ENCODE measurements at places on chromosomes 2 and 18.

DNA sequence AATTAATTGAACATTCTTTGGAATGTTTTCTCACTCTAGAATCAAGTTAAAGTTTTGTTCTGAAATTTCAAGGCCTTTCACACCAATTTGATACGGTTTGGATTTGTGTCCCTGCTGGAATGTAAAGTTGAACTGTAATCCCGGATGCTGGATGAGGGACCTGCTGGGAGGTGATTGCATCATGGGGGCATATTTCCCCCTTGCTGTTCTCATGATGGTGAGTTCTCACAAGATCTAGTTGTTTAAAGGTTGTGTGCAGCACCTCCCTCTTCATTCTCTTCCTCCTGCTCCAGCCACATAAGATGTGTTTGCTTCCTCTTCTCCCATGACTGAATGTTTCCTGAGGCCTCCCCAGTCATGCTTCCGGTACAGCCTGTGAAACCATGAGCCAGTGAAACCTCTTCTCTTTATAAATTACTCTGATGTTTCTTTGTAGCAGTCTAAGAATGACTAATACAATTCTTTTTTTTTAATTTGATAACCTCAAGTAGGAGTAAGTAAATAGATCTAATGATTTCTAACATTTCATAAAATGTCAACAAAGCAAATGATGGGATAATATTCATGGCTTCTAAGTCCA lies 144.2 kb upstream of the CDH7 start:
- no peak for DNase-seq

DNA sequence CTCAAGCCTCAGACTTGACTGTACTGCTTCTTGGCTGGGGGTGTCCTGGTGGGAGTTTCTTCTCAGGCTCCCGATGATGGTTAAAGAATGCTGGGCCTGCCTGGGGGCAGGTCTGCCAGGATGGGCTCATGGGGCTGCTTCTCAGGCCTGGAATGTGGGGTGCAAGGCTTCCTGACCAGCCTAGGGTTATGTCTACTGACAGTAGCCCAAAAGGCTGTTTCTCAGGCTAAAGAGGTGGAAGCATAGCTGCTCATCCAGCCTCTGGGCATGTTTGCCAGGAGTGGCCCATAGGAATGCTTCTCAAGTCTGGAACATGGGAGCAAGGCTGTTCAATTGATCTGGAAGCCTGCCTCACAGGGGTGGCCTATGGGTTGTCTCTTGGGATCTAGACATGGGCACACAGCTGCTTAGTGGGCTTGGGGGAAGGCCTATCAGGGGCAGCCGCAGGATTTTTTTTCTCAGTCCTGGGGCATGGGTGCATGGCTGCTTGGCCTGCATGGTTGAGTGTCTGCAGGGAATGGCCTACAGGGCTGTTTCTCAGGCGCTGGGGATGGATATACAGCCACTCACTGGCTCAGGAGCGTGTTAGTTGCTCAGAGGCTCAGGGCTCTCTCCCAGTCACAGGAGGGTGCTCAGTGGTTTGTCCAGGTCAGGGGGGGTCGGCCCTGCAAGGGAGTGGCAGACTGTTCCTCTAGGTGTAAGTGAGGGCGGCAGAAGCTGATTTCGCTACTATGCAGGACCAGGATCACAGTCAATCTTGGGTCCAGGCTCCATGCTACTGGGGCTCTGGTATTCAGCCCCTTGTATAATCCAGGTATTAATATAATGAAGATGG lies 617.3 kb upstream of the REG3G start:
- DNase-seq: no peak

DNA sequence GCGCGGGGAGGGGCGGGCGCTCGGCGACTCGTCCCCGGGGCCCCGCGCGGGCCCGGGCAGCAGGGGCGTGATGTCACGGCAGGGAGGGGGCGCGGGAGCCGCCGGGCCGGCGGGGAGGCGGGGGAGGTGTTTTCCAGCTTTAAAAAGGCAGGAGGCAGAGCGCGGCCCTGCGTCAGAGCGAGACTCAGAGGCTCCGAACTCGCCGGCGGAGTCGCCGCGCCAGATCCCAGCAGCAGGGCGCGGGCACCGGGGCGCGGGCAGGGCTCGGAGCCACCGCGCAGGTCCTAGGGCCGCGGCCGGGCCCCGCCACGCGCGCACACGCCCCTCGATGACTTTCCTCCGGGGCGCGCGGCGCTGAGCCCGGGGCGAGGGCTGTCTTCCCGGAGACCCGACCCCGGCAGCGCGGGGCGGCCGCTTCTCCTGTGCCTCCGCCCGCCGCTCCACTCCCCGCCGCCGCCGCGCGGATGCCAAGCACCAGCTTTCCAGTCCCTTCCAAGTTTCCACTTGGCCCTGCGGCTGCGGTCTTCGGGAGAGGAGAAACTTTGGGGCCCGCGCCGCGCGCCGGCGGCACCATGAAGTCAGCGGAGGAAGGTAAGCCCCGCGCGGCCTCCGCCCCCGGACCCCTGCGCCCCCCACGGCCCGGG lies at the start of gene NFATC1:
TSS of gene NFATC1 (plus strand) at position 170 of the 644 bp plus-strand sequence. CDS start at position 465, 295 bp downstream.
- DNase-seq: peak; percentile 67

DNA sequence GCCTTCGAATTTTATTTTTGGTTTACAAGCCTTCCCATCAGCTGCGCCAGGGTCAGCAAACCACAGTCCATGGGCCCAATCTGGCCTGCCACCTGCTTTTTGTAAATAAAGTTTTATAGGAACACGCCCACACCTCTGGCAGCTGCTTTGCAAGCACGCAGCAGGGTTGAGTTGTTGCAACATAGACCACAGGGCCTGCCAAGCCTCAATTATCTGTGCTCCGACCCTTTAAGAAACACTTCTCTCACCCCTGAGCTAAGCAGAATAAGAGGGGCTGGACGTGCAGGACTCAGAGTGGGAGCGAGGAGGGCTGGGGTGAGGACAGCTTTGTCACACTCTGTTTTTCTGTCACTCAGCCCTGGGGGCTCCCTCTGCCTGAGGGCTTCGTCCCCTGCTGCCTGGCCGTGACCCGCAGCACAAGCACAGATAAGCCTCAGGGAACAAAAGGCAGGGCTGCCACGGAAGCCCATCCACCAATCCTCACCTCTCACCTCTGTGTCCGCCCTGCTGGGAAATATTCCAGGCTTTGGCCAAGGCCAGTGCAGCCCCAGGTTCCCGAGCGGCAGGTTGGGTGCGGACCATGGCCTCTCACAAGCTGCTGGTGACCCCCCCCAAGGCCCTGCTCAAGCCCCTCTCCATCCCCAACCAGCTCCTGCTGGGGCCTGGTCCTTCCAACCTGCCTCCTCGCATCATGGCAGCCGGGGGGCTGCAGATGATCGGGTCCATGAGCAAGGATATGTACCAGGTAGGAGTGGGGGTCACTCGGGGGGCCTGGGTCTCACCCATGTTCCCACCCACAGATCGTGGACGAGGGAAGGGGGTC lies at the start of gene AGXT:
TSS of gene AGXT (plus strand) at position 539 of the 823 bp plus-strand sequence. CDS start at position 581, 42 bp downstream.
- DNase-seq: peak; percentile 10

GRCh38 chr2:26941486-26941885 lies 29.0 kb upstream of the MAPRE3 start:
- DNase-seq: no peak

- DNase-seq: peak; percentile 22
Measured at GRCh38 chr2:109690822-109691541, 76.8 kb downstream of the SOWAHC start.

DNA sequence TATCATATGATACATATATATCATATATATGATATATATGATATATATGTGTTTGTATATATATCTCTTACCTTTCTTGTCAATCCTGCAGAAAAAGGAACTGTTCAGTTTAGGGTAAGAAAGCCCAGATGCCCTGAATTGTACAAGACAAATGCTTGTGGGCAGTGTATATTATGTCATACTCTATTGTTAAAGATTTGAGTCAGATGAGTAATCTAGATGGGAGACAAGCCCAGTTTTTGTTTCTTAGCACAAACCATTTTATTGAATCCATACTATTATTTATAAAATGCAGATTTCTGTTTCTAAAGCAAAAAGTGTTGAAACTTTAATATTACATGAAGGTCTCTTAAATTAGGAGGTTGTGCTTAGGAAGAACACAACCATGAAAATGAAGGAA lies 90.6 kb downstream of the VRK2 start:
- DNase-seq: peak; percentile 68

- DNase-seq: no peak
Measured at GRCh38 chr2:23106242-23106785, 278.7 kb upstream of the KLHL29 start.

GRCh38 chr2:150212722-150213171 lies 274.7 kb downstream of the RND3 start:
- peak; percentile 77 for DNase-seq

- DNase-seq: peak; percentile 100
Measured at GRCh38 chr2:43293744-43294695, 67.6 kb upstream of the ZFP36L2 start.

DNA sequence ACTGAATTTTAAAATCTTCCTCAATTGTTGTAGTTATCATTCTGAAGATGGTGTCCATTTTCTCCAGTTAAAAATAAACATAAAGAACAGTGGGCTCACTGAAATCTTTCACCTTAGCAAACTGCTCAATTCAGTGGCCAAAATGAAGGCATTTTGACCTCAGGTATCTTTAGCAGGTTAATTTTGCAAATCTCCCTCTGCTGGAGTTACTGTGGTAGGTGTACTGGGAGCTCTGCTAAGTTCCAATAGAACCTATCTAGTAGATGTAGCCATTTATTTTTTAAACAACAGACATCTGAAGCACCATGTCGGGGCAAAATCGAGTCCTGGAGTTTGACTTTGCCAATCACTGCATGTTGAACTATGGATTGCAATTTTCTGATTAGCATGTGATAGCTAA lies 177.1 kb downstream of the IRS1 start:
- no peak for DNase-seq

DNA sequence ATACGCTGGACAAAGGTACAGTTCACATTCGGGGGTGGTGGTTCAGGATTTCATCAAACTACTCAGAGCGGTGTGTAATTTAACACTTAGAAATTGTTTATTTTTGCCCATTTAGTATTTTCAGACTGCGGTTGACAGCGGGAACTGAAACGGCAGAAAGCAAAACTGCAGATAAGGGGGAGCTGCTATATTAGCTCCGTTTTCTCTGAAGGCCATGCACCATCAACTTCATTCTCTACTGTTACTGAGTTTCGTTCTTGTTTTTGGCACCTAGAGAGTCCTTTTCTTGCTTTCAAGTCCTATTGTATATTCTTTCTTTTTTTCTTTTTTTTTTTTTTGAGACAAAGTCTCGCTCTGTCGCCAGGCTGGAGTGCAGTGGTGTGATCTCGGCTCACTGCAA lies 121.5 kb upstream of the SP3 start:
- no peak for DNase-seq

- DNase-seq: no peak
Measured at GRCh38 chr2:10742666-10743065, 21.2 kb downstream of the ATP6V1C2 start.

DNA sequence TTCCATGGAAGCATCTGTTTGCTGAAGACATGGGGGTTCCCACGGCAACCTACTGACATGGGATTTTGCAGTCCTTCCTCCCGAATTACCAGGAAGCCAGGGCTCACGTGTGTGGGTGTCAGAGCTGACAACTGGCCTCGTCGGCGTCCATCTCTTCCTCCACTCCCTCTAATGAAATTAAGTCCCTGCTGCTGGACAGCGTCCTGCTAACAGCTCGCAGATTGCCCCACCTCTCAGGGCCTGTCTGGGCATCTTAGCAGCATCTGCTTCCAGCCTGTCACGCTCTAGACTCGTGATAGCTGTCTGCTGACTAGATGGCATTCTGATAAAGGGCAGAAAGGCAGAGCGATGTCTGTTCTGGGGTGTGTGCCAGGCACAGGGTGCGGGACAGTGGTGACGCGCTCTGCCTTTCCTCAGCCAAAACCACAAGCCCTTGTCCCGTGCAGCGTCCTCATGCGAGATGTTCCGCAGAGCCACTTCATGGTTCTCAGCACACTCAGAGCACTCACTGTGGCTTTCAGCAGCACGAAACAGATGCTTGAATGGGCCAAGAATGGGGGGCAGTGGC lies 161.1 kb downstream of the ARL4C start:
- peak; percentile 72 for DNase-seq

- DNase-seq: peak; percentile 30
Measured at GRCh38 chr2:178484245-178485041, 4.2 kb downstream of the PLEKHA3 start.

DNA sequence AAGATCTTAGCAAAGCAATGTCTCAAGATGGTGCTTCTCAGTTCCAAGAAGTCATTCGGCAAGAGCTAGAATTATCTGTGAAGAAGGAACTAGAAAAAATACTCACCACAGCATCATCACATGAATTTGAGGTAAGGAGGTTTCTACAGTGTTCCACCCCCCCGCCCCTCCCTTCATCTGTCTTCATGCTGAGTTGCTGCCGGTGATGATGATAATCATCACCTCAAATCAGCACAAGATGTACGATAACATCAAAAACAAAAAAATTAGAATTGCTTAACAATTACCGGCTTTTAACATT lies 14.6 kb downstream of the UGP2 start:
- DNase-seq: no peak

GRCh38 chr2:102368461-102369109 lies 13.0 kb downstream of the IL18R1 start:
- DNase-seq: no peak

- DNase-seq: no peak
Measured at GRCh38 chr18:58095222-58095621, 51.2 kb downstream of the NEDD4L start.

- DNase-seq: no peak
Measured at GRCh38 chr2:111194835-111195621, 74.3 kb downstream of the BCL2L11 start.

- peak; percentile 36 for DNase-seq
Measured at GRCh38 chr2:43073401-43073825, 153.0 kb downstream of the ZFP36L2 start.

DNA sequence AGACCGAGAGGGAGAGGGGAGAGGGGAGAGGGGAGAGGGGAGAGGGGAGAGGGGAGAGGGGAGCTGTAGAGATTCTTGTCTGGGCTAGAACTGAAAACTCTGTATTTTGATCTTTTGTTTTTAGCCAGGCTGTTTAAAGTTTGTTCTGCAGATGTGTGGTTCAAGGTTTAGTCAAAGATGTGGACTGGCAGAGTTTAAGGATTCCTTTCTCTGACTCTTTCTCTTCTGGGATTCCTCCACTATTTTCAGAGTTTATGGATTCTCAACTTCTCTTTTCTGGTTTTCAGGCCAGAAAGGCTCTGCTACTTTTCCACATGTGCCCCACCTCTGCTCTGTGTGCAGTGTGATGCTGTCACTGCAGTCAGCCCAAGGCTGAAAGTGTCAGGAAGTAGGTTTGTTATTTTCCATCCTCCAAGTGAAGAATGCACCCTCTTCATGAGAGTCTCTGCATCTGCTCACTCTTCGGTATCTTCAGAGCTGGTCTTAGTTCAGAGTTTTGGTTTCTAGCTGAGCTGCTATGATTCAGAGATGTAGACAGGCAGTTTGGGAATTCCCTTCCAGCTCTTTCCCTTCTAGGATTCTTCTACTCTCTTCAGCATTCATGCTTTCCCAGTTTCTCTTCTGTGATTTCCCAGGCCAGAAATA lies 130.9 kb upstream of the SMAD7 start:
- DNase-seq: peak; percentile 44

GRCh38 chr2:27989149-27989548 lies 98.6 kb downstream of the BABAM2 start:
- DNase-seq: no peak

Measured in IMR-90 (cell line).